Heart left ventricle (tissue), 16 donors: ENCODE measurements at places on chromosomes 6 and 20.
A peak's percentile ranks its signal among the peaks of the same experiment; 100 is the strongest.

- DNase-seq: no peak
Measured at GRCh38 chr20:61260905-61261304, 8.8 kb downstream of the CDH4 start.

GRCh38 chr20:905396-905961 is 10.7 kb downstream of the ANGPT4 start:
- DNase-seq: no peak

GRCh38 chr20:10715035-10715434 is 41.2 kb upstream of the JAG1 start:
- DNase-seq: no peak

DNA sequence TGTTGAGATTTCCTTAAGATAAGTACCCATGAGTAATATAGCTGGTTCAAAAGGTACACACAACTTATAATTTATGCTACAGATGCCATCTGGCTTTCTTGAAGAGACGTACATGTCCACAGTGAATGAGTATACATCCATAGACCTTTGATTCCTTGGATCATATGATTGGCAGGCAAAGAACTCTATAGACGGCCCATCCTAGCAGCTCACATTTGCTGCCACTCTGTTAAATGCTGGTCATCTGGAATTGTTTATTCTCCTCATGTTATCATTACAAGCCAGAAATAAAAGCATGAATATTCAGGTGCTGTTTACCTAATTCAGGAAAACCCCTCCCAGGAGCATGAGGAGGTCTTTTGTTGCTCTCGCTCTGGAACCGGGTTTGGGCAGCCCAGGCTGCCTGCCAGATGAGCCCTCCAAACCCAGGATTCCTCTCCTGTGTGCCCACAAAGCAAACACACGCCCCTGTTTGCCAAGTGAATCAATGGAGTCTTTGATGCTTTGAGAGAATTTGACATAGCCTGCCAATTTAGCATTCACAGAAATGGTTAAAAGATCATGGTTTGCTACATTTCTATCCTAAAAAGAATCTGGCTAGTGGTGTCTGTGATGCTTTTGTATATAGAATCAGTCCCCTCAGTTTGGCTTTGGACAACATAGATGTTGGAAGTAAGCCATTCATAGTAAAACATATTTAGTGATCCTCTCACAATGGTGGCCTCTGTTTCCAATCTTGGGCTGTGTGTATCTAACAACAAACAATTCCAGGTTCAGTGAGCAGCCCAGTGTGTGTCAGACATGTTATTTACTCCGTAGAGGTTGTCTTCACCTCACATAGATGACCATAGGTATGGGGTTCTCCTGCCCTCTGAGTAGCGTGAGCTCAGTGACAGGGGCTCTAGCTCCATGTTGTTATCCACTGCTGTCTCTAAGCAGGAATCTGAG is 17.5 kb upstream of the PLCG1 start:
- no peak for DNase-seq

- DNase-seq: no peak
Measured at GRCh38 chr20:40191573-40191972, 497.5 kb downstream of the MAFB start.

DNA sequence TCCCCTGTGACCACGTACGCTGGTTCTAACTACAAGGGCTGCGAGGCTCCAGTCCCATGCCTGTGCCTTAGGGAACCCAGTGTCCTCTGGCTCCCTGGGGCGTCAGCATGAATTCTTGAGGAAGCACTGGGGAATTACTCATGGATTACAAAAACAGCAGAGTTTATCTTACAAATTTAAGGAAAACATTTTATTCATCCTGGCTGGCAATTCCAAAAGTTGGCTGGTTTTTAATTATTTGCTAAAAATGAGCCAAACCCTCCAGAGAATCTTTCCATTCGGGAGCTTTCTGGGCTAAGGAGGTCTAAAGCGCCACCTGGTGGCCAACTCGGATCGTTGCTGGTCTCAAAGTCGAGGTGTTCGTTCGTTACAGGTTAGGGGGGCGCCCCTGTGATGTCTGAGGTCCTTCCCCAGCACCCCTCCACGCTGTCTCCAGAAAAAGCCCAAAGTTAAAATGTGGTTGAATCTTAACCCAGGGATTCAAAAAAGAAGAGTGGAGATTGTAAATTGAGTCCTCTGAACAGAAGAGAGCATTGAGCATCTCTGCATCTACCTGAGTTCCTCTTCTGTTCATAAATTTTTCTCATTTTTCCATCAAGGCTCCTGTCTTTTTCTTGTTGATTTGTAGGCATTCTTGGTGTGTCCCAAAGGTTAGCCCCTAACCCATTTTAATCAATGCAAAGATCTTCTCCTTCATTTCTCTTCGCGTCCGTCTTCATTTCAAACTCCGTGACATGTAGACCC is 99.4 kb downstream of the BFSP1 start:
- peak; percentile 37 for DNase-seq

GRCh38 chr20:51661609-51662178 is 106.5 kb downstream of the ATP9A start:
- DNase-seq: no peak

GRCh38 chr20:37389241-37389747 is 43.4 kb downstream of the SRC start:
- no peak for DNase-seq

DNA sequence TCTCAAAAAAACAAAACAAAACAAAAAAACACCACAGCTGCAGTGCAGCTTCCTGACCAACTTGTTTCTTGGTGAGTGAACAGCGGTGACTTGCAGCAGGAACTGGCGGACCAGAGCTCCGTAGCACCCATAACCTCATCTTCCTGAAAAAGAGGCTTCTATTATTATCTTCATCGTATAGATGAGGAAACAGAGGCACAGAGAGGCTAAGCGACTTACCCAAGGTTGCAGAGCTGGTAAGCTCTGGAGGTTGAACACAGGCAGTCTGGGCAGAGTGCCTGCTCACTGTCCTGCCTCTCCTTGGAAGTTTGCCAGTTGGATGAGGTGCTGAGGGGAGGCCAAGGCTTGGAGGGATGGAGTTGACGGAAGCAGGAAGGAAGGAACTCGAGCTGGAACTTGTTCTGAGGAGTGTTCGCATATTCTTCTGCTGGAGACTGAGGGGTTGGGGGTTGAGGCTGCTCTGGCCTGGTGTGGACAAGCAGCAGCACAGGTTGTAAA is 47.9 kb upstream of the CCDC167 start:
- DNase-seq: no peak

- DNase-seq: no peak
Measured at GRCh38 chr6:166739976-166740318, 112.9 kb upstream of the RPS6KA2 start.

DNA sequence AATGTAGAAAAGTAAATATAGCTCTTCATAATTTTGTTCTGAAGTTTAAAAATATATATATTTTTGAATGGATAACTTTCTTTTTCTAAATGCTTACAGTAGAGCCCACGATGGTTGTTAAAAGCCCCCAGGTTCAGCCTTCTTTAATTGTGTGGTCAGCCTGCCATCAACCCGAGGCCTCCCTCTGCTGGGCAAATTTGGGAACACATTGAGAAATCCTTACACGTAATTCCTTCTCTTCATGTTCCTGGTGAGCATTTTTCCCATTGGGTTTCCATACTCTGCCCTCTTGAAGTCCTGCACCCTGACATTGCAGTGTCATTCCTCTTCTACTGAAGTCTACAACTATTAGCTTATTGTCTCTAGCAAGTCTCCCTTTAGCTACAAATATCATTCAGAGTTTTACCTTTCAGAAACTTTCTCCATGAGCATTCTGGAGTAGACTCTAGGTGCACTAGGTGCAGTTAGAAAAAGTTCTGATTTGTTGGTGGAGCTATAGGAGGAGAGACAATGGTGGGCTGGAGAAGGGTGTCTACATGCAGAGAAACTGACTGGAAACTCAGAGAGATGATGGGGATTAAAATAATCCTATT is 40.6 kb downstream of the TRIM38 start:
- no peak for DNase-seq

DNA sequence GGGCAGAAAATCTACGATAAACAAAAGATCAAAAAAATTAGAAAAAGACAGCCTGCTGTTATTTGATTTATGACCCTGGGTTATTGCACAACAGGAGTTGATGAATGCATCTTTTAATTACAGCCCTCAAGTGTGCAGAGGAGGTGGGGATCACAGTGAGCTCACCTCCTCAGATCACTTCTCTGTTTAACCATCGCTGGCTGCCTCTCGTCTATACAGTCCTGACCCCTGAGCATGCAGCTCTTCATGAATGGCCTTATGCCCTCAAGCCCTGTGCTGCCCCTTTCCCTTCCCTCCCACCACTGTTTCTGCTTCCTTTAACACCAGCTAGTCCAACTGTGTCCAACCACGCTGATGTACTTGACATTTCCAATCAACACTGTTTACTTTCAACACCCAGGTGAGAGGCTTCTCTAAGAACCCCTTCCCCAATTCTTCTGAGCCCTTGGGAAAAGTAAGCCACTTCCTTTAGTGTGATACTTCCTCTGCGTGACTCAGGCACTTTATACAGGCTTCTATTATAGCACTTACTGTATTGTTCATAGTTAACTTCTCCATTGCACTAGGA is 60.6 kb upstream of the RIPOR2 start:
- no peak for DNase-seq

GRCh38 chr20:58006346-58007316 is 221.8 kb downstream of the ANKRD60 start:
- DNase-seq: no peak

- no peak for DNase-seq
Measured at GRCh38 chr20:1831096-1831495, 64.1 kb upstream of the SIRPA start.

GRCh38 chr6:109356237-109356636 is 26.0 kb downstream of the CD164 start:
- no peak for DNase-seq

DNA sequence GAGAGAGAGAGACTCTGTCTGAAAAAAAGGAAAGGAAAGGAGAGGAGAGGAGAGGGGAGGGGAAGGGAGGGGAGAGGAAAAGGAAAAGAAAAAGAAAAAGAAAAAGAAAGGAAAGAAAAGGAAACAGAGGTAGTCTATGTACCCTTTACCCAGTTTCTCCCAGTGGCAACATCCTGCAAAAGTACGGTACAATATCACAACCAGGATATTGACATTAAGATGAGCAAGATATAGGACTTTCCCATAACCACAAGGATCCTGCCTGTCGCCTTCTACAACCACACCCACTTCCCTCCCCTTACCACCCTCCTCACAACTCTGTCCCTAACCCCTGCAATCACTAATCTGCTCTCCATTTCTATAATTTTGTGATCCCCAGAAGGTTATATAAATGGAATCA is 4.0 kb downstream of the C20orf96 start:
- DNase-seq: no peak

DNA sequence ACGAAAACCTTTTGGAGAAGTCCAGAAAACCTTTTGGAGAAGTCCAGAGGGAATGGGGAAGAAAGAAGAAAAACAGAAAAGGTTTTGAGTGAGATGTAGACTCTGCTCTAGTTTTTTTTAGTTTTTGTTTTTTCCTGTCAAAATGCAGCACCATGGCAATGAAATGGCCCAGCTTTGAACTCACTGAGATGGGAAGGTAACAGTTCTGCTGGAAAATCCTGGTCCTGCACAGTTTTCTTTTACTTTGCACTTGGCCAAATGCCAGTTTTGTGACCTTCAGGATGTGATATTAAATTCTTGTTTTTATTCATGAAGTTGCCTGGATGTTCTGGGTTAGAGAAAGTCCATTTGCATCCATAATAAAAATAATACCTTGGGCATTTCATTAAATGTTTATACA is 145.7 kb downstream of the CFAP61 start:
- no peak for DNase-seq

- peak; percentile 77 for DNase-seq
Measured at GRCh38 chr6:30720738-30721197, 616 bp downstream of the TUBB start.

GRCh38 chr20:50343490-50344179 is 153.0 kb downstream of the CEBPB start:
- DNase-seq: no peak

DNA sequence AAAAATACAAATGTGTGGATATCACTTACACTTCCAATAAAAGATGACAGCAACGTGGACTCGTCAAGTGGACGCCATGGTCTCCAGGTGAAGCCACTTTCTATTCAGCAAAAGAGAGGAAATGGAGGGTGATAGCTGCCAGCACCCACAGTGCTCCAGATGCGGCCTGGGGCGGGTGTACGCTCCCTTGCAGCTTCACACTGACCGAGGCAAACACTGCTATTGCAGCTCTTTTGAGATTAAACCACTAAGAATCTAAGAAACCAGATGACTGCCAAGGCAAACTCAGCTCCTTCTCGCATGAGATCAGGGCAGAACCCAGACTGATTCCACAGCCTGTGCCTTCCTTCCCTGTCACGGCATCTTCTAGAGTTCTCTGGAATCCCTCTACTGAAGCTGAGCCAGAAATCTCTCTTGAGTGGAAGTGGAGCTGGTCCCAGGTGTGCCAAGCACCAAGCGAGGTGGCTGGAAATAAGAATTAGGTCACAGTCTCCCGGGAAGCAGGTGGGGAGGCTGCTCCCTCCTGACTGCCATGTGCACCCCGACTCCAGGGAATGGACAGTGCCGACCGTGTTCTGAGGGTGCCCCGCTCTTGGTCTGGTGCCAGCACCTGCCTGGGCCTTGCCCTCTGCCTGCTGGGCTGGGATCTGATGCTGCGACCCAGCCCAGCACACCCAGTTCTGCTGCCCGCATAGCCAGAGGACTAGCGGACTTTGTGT is 90.1 kb upstream of the AFDN start:
- DNase-seq: no peak

DNA sequence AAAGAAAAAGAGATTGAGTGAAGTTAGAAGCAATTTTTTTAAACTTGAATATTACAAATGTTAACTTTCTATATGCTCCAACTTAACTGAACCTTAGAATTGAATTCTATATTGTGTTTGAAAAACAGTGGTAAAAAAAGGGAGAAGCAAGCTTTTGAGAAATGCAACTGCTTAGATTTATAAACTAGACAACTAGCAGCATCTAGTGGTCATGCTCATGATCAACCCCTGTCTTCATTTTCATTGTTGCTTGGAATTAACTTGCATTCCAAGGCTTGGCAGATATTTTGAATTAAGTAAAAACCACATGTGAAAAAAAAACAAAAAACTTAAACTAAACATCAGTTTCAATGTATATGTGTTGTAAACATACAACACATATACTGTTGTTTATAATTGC is 113.1 kb downstream of the C6orf58 start:
- no peak for DNase-seq
